M059J (cell line): ENCODE measurements at places on chromosomes 1 and 21. TPM values are rescaled to one million over a fixed set of nuclear protein-coding genes. Genes with fewer than 3 reads are reported as not detected.

DNA sequence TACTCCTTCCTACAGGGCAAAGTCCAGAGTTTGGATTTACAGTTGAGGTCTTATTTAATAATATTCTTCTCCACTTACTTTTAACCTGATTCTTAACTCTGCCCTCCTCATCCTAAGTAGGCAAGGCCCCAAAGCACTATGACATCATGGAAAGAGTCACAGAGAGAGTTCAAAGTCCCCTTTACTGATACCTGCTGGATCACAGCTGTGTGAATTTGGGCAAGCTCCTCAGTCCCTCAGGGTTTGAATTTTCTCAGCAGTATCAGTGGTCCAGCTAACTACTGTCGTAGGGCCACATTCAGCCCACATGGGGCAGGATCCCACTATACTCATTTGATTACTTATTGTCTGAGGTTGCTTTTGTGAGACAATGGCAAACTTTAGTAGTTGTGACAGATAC is 16.0 kb downstream of the TYW3 start:
- no peak for DNase-seq

The SPATA46 gene
- total RNA-seq = not detected in 2 replicates

GRCh38 chr1:70518106-70518505 is 107.0 kb downstream of the CTH start:
- no peak for DNase-seq

DNA sequence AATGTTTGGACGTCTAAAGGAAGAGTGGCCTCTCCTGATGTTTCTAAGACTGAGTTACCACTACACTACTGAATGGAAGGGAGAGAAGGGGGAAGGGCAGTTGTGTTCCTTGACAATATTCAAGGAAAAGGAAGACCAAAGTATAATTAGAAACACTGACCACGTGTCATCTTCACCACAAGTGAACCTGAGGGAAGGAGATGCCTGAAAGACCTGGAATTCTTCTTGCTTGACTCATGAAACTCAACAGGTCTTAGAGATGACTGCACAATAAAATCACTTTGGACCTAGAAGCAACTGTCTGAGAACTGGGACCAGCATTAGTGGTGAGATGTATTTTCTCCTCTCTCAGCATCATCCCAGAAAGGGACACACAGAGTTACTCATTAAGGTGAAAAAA is 56.7 kb downstream of the PTPN14 start:
- peak; percentile 95 for DNase-seq

- DNase-seq = no peak
Observed at GRCh38 chr1:234950598-234950997, 178.0 kb downstream of the TOMM20 start.

The RPTN gene
- total RNA-seq = not detected in 2 replicates

DNA sequence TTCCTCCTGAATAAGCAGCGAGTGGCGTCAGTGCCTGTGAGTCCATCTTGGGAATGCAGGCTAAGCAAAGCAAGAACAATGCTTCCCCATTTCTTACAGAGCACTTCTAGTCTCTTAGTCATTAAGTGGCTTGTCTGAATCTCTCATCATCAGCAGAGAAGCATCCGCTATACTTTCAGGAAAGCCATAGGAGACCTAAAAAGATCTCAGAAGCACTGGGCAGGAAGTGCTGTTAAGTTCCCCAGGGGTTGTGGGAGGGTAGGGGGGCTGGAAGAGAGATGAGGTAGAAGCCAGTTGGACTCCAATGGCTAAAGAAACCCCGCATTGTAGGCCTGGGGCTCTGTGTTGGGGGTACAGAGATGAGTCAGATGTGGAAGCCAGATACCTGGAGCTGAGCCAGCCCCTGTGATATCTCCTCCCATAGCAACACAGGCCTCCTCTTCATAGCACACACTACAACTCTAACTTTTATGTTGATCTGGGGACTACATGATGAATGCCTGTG is 44.9 kb downstream of the SYT6 start:
- DNase-seq = peak; percentile 80

The TMEM269 gene
- 0.02 TPM in 1 of 2 replicates, not detected in the other for total RNA-seq

- DNase-seq = no peak
Observed at GRCh38 chr1:59557549-59557885, 257.2 kb upstream of the HOOK1 start.

GRCh38 chr1:42165511-42166210 is 1.1 kb upstream of the GUCA2A start:
- peak; percentile 91 for DNase-seq

GRCh38 chr1:42145764-42146625 is 7.2 kb upstream of the GUCA2B start:
- no peak for DNase-seq

- no peak for DNase-seq
Observed at GRCh38 chr1:115567431-115567830, 74.3 kb upstream of the VANGL1 start.

- no peak for DNase-seq
Observed at GRCh38 chr21:44407493-44407892, 47.8 kb upstream of the LRRC3 start.

DNA sequence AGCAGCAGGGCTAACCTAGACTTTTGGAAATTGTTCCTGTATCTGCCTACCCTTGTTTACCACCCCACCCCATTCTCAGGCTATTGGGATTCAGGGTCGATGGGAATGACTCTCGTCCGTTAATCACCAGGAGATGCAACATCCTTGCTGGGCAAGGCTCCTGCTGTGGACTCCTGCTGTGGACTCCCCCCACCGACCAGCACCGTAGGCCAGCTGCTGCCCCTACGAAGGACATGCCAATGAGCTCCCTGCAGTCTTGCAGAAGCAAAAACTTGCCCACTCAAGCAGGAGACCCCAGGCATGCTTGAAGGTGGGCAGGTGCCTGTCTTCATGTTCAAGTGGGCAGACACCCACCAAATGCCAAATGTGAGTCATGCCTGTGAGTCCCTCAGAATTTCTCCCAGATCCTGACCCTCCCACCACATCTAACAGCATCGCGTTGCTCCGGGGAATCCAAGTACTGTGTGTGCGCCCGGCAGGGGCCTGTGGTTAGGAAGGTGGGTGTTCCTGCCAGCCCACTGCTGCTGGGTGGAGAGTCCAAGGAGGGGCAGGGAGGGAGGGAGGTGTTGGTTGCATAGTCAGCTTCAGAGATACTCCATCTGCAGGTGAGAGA is 41.7 kb upstream of the SOX13 start:
- no peak for DNase-seq

- DNase-seq = no peak
Observed at GRCh38 chr1:30764939-30765555, 7.5 kb upstream of the LAPTM5 start.

GRCh38 chr21:25658427-25659035 is 19.5 kb downstream of the JAM2 start:
- DNase-seq = no peak

DNA sequence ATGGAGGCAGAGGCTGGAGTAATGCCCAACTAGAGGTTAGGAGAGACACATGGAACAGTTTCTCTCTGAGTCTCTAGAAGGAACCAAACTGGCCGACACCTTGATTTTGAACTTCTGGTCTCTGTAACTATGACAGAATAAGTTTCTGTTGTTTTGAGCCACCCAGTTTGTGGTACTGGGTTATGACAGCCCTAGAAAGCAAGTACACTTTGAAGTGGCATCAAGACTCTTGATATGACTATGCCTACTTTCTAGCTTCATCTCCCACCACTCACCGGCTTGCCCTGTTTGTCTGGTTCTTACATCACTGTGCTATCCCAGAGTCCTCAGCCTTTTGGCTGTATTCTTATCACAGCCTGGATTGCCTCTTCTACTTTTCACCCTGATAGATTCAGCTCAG is 230.3 kb upstream of the USP24 start:
- no peak for DNase-seq

DNA sequence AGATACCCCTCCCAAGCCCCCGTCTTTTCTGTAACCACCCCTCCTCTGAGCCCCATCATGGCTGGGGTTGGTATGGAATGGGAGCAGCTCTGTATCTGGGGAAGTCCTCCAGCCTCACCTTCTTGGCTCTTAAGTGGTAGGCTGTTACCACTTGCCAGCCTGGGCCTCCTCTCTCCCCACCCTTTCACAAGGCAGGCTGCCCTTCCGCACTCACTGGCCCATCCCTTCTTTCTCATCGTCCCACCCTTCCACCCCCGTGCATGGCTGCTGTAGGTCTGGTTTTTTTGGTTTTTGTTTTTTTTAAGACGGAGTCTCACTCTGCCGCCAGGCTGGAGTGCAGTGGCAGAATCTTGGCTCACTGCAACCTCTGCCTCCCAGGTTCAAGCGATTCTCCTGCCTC is 5.2 kb downstream of the CYB561D1 start:
- no peak for DNase-seq

DNA sequence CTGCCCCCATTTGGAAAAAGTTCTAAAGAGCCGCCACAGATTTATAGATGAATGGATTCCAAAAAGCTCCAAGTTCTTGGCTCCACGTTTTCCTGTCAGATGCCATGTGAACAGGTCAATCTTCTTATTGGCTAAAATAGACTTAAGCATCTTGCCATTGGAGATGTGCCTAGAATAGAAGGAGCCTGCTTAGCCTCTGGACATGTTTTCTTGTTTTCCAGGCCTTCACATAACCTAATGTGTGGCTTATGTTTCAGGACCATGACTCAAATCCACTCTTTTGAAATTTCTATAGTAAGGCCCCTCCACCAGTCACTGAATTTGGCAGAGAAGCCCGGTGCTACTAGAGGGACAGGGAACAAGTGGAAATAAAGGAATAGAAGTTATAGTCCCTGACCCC is 31.5 kb downstream of the PHC2 start:
- DNase-seq = no peak

DNA sequence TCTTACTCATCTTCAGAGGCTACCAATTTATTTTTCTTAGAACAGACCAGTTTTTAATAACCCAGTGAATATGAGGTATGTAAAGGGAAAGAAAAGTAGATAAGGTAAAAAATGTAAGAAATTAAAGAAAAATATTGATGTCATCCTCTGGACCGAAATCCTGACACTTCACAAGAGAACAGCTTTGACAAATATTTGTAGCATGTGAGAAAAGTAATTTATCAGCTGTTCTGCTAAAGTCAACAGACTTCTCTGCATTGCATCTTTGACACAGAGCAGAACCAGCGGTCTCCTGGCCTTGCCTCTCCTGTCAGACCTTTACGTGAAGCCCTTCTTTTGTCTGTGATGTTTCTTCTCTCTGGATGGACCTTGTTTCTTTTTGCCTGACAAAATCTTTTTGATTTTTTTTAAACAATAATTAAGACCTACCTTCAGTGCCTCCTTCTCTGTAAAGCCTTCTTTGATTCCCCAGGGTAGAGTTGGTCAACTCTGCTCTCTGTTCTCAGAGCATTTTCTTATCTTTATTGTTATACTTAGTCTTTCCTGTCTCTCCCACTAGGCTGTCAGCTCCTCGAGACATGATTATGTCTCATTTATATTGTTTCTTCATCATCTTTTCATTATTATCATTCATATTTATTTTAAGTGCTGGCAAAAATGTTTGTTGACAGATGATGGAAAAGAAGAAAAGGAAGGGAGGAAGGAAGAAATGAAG is 35.4 kb downstream of the RGS4 start:
- no peak for DNase-seq

GRCh38 chr1:89287181-89288050 is 14.8 kb upstream of the GBP5 start:
- no peak for DNase-seq

- DNase-seq = no peak
Observed at GRCh38 chr1:90605070-90605469, 112.0 kb downstream of the BARHL2 start.

The ATP8B2 gene
- total RNA-seq = 48.6 and 57.2 TPM in 2 replicates

DNA sequence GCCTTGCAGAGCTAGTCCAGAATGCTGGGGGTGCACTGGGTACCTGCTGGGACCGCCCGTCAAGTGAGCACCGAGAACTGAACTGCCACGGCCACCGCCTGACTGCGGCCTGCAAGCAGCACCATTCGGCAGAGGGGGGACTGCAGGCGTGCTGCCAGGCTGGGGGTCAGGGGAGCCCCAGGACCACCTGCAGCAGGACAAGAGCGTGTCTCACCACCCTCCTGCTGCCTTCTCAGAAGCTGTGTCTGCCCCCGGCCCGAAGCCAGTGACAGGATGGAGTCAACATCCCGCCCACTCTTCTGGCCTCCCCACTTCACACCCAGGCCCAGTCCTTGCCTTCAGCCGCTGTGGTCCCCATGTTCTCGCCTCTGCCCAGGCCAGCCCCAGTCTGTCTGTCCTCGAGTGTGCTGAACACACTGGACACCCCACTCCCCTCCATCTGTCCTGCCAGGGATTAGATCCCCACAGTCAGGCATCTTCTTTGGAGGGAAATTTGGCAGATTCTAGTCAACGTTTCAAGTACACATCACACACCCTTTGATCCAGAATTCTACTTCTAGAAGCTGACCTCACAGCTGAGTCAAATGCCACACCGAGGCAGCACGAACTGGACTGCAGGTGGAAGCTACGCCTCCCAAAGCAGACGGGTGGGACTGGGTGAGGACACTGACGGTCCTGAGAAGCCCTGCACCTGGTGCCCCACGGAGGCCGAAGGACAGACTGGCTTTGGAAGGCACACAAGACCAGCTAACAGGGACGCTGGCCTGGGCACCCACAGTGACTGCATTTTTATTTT is 26.0 kb downstream of the PTTG1IP start:
- no peak for DNase-seq

The CASP9 gene
- 5.0 and 10.1 TPM in 2 replicates for total RNA-seq

The WLS gene
- total RNA-seq = 43.9 and 47.3 TPM in 2 replicates

The ZC3H11A gene
- total RNA-seq = 81.1 and 108 TPM in 2 replicates

- no peak for DNase-seq
Observed at GRCh38 chr21:32190493-32191144, 88.2 kb downstream of the MIS18A start.
